NCI-H1105 treated with DMSO at 0.1 percent for 48 hours (cell line): ENCODE measurements at places on chromosomes 4 and X.
A peak's percentile ranks its signal among the peaks of the same experiment; 100 is the strongest.

GRCh38 chr4:95643627-95644026 lies 94.9 kb upstream of the UNC5C start:
- DNase-seq = no peak

- DNase-seq = no peak
Observed at GRCh38 chr4:70874268-70875156, 27.7 kb upstream of the MOB1B start.

DNA sequence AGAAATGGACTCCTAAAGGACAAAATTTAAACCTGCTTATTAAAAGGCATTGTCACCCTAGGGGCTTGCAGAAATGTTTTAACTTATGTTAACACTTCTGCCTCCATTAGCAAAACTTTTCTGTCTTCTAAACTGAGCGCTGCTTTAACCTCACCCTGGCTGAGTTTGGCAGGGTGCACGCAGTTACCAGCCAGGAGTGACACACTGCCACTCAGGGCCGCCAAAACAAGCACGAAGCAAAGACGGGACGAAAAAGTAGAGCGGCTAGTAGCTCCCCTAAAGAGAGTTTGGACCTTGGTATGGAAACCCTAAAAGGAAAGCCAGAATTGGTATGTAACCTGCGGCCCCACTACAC lies 23.8 kb upstream of the UVSSA start:
- no peak for DNase-seq

- no peak for DNase-seq
Observed at GRCh38 chrX:19839770-19840254, 47.6 kb downstream of the SH3KBP1 start.

- DNase-seq = no peak
Observed at GRCh38 chr4:3706111-3706511, 60.1 kb upstream of the ADRA2C start.

DNA sequence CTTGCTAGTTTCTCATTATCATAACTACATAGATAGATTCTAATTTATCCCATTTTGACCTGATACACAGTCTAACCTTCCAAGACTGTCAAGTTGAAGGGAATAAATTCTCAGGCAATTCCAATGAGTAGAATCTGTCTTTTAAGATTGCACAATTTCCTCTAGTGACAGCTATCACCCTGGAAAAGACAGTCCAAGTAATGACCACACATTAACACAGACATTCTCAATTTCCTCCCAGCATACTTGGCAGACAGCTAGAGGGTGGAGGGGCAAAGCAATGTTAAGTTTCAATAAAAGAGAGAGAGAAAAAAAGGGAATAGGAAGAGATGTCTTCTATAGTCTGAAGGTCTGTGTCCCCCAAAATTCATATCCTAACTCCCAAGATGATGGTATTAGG lies 234.7 kb downstream of the LDB2 start:
- no peak for DNase-seq

DNA sequence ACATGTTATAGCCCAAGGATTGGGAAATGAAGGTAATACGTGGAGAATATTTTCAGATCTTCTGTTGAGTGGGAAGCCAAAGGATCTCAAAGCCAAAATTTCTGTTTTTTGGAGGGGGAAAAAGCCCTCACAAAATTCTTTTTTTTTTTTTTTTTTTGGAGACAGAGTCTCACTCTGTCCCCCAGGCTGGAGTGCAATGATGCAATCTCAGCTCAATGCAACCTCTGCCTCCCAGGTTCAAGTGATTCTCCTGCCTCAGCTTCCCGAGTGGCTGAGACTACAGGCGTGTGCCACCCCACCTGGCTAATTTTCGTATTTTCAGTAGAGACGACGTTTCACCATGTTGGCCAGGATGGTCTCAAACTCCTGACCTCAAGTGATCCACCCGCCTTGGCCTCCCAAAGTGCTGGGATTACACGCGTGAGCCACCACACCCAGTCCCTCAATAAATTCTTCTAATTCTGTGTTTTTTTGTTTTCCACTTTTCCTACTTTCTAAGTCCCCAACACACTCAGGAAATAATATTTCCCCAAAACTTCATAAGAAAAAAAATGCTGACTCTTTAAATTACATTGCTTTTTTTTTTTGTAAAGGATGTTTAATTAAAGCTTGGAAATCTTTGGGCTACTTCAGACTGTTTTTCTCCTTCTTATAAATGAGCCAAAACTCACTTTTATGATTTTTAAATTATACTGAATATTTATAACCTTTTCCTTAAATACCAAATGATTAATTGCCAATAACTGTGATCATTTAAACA lies 51.6 kb downstream of the RPS3A start:
- DNase-seq = no peak

DNA sequence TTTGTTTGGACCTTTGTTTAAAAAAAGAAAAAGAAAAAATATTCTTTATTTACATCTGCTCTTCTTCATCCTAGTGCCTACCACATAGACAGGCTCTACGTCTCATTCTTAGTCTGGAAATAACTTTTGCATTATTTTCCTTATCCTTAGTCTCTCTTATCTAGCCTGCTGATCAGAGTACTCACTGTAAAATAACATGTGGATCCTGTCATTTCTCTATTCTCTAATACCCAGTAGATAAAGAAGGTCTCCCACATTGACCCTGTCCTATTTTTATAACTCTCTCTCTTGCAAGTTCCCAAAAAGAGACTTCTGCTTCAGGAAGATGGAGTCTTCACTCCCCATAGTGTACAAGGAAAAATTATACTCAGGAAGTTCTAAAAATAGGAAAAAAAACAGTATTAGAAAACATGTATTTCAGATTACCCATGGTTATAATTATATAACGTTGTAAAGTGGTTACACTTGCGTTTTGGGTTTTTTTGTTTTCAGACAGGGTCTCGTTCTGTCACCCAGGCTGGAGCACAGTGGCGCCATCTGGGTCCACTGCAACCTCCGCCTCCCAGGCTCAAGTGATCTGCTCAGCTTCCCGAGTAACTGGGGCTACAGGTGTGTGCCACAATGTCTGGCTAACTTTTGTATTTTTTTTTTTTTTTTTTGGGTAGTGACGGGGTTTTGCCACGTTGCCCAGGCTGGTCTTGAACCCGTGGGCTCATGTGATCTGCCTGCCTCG lies 23.8 kb downstream of the ZFX start:
- no peak for DNase-seq

DNA sequence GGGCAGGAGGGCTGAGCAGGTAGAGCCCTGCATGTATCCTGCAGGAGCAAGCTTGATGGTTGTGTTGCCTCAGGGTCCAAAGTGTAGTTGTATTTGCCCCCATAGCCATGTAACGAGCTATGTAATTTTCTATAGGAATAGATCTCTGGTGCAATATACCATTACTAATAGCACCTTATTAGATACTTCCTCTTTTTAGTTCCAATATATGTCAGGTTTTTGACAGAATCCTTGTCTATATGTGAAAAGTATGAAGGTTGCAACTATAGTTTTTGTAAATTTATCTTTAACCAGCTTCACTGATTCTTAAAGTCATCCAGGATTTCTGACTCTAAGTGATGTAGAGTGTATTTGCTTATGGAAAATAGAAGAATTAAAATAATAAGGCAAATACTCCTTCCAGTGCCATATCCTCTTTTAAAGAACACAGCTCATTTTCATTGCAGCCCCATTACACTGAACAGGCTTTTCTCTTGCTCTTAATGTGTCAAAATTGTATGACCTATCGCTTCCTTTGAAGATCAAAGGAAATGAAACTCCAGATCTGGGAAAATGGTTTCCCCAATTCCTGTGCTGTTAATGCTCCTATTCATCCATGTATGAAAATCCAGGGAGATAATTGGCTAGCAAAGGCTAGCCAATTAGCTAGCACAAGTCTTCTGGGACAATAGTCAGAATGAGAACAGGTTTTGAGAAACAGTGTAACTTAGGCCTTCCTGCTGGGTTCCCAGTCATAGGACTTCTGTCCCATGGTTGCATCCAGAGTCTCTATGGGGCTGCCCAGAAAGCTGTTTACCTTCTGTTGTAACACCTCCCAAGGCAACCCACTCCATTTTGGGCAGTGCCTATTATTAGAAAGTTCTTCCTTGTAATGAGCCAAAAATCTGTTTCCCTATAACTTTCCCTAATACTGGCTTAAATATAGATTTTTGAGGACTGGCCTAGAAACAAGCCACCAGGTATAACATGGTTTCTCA lies 90.6 kb downstream of the TSPAN7 start:
- no peak for DNase-seq

DNA sequence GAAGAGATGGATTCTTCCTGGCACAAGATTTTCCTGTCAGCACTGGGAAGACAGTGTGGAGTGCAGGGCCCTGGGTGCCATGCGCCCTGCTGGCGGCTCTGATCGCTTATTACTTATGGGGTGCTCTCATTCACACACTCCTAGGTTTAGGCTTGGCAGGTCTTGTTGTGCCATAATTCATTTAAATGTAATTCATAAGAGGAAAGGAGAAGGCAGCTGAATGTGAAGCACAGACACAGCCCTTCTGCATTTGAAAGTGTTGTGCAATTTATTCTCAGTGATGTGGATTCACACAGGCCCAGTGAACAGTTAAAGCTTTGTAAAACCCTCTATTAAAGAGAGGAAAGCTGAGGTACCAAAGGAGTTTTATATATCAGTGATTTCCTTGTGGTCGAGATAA lies 249.7 kb downstream of the C4orf33 start:
- DNase-seq = no peak

- no peak for DNase-seq
Observed at GRCh38 chr4:168693750-168694490, 197.1 kb downstream of the PALLD start.

- no peak for DNase-seq
Observed at GRCh38 chr4:189029976-189030504, 890.8 kb downstream of the TRIML1 start.

DNA sequence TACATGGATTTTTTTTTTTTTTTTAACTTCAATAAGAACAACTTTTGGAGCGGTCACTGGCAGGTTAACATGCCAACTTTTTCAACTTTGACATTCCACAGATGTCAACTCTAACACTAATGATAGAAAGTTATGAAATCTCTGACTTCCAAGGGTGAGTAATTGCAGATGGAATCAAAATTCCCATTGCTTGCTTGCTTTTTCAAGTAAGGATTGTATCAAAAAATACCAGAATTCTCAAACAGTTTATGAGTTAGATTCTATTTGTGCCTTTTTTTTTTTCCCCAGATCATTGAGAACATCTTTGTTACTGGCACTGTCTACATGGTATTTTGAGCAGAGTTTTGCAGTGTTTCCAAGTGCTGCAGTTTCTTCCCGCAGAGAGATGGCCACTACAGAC lies 50.3 kb upstream of the OTUD4 start:
- DNase-seq = no peak

- DNase-seq = no peak
Observed at GRCh38 chr4:110475881-110476818, at the start of gene ENPEP. Gene ENPEP (plus strand): TSS chr4:110476155. CDS start chr4:110476415, 260 bp downstream.

DNA sequence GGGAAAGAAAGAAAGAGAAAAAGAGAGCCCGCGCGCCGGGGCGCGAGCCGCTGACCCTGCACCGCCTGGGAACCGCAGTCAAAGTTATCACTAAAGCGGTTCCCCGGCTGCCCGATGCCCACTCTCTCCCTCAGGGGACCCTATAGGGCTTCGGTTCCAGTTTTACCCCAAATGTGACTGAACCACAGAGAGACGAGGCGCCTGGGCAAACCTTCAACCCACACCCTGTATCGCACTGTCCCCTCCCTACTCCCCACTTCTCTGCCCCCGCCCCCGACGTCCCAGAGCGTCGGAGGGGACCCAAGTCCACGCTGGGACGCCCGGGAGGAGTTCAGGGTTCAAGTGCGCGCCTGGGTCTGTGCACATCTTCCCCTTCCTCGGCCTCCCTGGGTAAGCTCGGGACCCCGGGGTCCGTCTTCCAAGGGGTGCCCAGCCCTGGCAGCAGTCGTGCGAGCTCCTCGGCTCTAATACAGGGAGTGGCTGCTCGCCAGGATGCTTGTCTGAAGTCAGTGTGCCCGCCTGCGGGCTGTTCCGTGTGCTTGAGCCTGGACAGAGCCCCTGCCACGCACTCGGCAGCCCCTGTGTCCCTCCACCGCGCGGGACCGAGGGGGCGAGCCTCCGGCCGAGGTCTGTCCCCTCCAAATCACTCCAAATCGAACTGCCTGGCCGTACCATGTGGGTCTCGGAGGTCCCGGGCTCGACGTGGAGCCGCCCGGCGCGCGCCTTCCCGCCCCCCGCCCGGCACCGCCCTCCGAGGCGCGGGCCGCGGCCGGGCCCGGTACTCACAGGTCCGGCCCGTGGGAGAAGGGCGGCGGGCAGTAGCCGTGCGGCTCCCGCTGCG lies 960 bp downstream of the TRPC3 start:
- DNase-seq = peak; percentile 14

DNA sequence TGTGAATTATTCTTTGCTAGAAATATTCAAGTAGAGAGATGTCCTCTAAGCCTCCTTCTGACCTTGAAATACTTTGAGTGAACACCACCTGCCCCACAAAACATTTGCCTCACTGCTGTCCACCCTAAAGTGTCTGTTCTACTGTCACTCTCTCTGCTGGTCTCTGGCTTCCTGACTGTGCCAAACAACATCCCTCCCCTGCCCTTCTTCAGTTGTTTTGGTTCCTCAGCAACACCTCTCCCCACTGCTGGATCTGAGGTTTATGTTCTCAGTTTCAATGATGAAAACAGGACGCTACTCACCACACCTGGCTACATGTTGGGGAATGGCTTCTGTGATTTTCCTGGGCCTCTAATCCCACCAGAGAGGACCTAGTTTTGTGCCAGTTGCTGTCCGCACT lies 456.9 kb downstream of the BCOR start:
- DNase-seq = no peak

DNA sequence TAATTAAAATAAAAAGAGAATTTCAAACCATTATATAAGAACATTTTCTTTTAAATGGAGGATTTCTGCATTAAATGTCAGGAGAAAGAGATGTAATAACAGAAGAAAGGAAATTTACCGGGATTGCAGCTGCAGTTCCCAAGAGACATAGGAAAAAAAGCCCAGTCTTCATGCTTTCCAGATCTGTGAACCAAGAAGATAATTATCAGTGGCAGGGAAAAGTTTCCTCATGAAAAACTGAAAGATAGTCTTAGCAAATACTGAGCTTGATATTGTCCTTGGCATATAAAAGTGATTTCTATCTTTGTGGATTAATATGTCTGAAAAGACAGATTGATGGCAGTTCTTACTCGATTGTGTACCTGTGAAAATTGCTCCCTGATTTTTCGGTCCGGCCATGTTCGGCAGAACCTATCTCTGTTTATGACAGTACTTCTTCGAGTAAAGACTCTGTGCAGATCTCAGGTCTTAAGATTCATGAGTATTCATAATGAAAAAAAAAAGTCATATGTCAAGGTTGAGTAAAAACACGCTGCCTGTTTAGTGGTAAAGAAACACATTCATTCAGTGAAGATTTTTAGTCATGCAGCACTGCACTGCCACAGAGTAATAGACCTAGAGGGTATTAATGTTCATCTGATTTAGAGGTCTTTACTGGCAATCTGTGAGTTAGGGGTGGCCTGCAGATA lies 29.6 kb downstream of the SPARCL1 start:
- DNase-seq = no peak

- no peak for DNase-seq
Observed at GRCh38 chr4:118849867-118850487, 14.1 kb upstream of the SEC24D start.

DNA sequence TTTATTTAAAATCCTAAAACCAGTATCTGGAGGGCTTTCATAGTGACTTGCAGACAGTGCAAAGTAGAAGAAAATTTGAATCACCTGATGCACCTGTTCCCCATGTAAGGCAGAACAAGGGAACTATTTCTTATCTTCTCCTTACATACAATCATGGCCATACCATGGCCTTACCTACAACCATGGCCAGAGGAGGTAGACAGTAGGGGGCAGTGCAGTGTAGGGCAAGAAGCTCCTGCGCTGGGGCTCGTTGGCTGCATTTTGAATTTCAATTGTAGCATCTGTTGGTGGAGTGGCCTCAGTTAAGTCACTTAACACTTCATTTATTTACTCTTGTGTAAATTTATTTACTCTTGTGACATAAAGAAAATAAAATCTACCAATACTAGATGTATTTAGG lies 33.0 kb downstream of the GALNTL6 start:
- DNase-seq = peak; percentile 6

- DNase-seq = no peak
Observed at GRCh38 chr4:659851-660250, 14.2 kb downstream of the ATP5ME start.
